Diencephalon (tissue), 1 donor: ENCODE measurements at places on chromosomes 5 and 9. TPM values are rescaled to one million over a fixed set of nuclear protein-coding genes. Genes with fewer than 3 reads are reported as not detected.

Gene FIBCD1
- 2.1 TPM for total RNA-seq

Gene UBLCP1
- 28.6 TPM for total RNA-seq

Gene HSD17B3
- not detected for total RNA-seq

Gene RNF183
- total RNA-seq = not detected

Gene COL15A1
- 6.7 TPM for total RNA-seq

Gene ZCCHC7
- 31.4 TPM for total RNA-seq

Gene PCDHB16
- total RNA-seq = 5.8 TPM

Gene CD72
- total RNA-seq = 0.46 TPM

Gene LECT2
- total RNA-seq = not detected
